Stimulated activated CD4-positive, alpha-beta T cell treated with anti-CD3 and anti-CD28 coated beads, Interleukin-2, amount 100 ng/mL, for 4 hours (primary cell): ENCODE measurements at places on chromosomes 5 and 9.

GRCh38 chr5:120769312-120769872 lies 305.3 kb downstream of the PRR16 start:
- DNase-seq = no peak

DNA sequence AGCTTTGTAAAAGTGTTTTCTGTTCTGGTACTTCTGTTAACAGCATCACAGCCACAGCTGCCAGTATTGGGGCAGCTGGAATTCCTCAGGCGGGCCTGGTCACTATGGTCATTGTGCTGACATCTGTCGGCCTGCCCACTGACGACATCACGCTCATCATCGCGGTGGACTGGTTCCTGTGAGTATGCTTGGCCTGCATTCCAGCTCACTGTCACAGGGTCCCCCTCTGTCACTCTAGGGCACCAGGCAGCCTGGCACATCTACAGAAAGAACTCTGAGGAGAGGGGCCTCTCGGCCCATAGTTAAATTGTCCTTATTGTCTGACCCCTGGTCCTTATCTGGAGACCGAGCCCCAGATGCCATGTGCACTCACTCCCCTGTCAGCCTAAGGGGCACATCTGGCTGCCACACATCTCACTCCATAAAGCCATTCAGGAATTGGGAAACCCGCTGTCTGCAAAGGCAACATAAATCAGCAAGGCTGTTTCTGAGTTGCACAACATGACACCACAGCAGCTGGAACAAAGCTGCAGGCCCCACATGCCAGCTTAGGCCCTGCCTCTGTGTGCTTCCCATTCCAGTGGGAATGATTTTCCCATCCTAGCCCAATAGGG lies 77.5 kb downstream of the SLC1A3 start:
- DNase-seq = no peak

- DNase-seq = no peak
These were observed 123.2 kb downstream of the GRIA1 start for GRCh38 chr5:153613672-153614071.

DNA sequence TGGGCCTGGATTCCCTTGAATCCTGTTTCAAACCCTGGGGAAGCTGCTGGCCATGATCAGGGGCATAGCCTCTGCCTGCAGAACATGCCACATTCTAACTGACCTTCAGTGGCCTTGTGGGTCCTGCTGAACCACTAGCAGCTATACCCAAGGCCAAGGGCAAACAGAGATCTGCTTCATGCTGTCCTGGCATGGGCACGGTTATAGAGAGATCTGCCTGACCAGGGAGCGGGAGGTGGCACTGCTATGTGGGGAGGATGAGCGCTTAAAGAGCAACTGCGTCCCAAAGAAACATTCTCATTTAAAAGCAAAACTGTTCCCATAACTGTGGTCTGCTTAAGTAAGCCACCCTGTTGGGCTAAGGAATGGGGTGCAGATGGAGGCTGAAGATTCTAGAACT lies 36.5 kb upstream of the SYNPO start:
- DNase-seq = no peak

- DNase-seq = peak; percentile 73
These were observed at the start of gene RASA1 for GRCh38 chr5:87267574-87268125. Gene RASA1 (plus strand): TSS chr5:87267883. CDS start chr5:87268452, 569 bp downstream.

- no peak for DNase-seq
These were observed 169.4 kb upstream of the GLRA1 start for GRCh38 chr5:152094060-152094459.

DNA sequence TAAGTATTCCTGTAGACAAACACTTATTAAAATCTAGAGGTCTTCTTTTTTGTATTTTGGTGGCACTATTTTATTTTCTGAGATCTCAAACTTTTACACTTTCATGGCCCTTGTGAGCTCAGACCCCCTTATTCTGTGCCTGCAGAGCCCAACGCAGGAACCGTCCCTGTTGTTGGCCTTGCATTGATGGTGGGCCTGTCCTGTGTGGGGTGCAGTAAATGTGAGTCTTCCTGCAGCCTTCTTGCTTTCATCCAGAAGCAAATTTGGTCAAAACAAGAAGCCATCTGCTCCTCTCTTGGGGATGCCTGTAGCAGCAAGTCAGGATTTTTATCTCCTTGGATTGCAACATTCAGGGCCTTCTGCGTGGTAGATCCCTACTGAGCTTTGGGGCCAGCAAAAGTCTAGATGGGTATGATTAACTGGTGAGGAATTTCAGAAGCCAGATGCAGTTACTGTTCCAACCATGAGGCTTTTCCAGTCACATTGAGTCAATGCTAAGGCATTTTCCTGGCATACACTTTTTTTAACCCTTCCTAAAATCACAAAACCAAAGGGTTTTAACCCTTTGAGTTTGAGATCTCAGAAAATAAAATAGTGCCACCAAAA lies 31.7 kb downstream of the BASP1 start:
- DNase-seq = no peak

GRCh38 chr5:159216454-159216853 lies 7.1 kb upstream of the RNF145 start:
- no peak for DNase-seq

DNA sequence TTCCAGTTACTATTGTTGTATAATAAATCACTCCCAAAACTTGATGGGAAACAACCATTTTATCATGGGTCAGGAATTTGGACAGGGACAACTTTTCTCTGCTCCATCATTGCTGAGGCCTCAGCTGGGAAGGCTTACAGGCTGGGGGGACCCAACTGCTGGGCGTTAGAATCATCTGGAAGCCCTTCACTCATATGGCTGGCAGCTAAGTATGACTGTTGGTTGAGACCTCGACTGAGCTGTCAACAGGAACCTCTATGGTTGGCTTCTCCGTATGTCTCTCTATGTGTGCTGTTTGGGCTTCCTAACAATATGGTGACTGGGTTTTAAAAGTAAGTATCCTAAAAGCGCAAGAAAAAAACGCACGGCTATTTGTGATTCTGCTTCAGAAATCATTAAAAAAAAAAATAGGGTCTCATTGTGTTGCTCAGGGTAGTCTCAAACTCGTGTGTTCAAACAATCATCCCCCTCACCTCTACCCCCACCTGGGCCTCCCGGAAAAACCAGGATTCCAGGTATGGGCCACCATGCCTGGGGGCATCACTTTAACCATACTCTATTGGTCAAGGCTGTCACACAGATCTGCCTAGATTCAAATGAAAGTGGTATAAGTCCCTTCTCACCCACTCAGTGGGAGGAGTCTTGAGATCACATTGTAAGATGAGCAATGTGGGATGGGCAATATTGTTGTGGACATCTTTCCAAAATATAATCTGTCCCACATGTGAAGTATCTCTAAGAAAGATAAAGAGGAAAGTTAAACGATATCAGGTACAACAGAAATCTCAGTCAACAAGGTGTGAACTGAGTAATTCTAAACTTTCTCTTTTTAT lies 15.2 kb downstream of the FNBP1 start:
- no peak for DNase-seq

GRCh38 chr5:179497636-179498340 lies 52.6 kb upstream of the RUFY1 start:
- DNase-seq = no peak

- no peak for DNase-seq
These were observed 14.4 kb downstream of the F2RL2 start for GRCh38 chr5:76608833-76609232.

- no peak for DNase-seq
These were observed 475.5 kb downstream of the CETN3 start for GRCh38 chr5:89934069-89934468.

DNA sequence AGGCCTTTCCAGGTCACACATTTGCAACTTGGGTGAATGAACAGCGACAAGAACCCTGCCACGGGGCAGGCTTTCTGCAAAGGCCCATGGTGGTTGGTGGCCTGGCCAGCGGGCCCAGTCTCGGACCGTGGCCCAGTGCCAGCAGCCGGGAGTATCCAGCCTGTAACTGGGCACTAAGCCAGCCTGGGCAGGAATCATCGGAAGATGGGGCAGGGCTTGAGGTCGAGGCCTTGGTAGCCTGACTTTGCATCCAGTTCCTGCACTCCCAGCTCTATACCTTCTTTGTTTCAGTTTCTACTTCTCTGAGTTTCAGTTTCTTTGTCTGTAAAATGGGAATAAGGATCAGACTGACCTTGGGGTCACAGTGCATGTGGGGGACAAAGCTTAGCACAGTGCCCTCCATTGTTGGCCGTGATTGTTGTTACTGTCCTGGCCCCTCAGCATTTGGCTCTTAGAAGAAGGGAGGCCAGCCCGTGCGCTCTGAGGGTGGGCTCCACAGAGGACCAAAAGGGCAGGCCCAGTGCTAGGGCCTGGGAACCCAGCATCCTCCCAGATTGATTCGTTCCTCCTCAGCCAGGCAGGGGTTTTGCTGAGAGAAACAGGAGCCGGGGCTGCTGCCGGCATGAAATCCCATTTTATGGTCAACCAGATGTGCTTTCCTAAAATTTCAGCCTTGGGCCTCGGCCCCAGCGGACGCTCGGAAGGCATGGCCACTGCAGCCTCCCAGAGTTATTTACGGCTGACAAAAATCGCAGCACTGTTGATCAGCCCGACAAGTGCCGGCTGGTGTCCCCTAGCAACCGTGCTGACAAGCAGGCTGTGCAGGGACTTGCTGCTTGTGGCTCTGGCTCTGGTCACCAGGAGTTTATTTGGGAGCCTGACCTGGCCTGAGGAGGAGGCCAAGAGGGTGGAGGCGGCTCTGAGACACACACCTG lies 43.6 kb downstream of the JADE2 start:
- DNase-seq = no peak

GRCh38 chr9:69293156-69293555 lies 31.9 kb upstream of the ENTREP1 start:
- DNase-seq = no peak

DNA sequence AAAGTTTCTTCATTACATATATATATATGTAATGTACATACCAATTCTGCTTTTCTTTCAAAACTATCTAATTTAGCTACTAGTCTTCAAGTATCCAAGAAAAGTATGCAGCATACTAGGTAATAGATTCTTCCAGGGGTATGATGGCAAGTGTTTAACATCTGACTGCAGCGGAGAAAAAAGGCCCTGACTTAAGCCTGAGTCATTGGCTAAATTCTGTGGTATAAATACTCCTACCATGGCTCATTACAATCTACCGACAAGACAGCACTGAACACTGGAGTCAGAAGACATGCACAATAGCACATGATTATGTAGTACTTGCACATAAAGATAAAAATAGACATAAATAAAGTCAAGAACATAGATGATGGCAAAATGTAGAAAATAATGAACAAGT lies 439.9 kb downstream of the BRINP1 start:
- DNase-seq = no peak

DNA sequence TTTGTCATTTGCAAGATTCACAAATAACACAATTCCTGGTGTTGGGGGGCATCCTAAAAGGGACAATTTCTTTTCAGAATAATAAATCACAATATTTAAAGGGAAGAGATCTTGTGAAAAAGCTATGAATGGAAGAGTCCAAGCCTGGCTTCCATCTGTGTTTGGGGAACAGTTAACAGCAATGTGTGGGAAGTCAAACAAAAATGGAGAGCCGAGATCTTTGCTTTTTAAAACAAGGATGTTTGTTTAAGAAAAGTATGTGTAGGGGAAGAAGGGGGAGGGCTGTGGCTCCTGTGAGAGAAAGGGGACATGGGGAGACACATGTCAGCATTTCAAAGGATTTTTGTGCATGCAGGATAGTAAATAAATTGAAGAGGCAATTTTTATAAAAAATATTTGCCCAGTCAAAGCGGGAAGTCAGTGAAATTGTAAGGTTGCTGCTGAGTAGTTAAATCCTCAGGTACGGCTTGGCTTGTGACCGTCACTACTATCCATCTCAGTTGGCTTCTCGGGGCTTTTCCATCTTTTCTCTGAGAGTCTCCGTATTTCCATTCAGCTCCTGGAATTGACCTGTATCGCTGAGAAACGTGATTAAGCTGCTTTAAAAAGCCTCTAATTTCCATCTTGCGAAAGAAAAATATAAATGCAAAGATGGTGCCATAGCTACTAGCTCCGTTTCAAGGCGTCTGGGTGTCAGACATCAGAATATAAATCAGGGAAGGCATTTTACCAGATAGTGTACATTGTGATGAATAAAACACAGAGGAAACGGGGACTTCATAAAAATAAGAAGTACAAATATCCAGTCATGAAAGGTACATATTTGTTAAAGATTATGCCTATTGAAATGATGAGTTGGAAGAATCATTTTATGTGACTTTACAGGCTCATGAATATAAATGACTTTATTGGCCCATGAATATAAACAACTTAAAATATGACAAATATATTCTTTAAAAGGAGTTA lies 52.9 kb upstream of the VCAN start:
- no peak for DNase-seq

DNA sequence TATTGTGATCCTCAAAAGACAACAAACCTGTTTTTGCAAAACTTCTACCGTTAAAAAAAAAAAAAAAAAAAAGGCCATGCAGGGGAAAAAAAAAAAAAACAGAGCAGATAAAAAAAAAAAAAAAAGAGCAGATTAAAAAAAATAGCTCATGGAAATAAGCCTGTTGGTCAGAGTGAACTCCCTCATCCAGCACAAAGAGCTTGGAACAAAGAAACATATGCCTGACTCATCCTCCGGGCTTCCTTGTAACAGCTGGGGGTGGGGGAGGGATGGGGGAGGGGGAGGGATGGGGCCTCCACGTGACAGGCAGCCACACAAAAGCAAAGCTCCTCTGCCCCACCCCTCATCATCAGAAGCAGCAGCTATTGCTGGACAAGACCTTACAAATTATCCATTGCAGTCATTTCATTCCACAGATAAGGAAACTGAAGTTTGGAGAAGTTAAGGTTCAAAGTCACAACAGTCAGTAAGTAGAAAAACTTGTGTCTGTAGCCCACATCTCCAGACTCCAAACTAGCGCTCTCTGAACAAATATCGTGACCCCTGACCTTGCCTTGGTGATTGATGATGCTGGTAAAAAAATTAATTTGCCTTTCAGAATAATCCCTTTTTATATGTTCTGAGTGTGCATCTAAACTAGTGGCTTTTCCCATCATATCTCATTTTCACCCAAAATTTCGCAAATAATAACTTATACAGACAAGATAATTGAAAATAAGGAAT lies 38.9 kb downstream of the SLC35D2 start:
- DNase-seq = no peak

- DNase-seq = no peak
These were observed 644 bp upstream of the CTNNAL1 start for GRCh38 chr9:109013679-109014607.

DNA sequence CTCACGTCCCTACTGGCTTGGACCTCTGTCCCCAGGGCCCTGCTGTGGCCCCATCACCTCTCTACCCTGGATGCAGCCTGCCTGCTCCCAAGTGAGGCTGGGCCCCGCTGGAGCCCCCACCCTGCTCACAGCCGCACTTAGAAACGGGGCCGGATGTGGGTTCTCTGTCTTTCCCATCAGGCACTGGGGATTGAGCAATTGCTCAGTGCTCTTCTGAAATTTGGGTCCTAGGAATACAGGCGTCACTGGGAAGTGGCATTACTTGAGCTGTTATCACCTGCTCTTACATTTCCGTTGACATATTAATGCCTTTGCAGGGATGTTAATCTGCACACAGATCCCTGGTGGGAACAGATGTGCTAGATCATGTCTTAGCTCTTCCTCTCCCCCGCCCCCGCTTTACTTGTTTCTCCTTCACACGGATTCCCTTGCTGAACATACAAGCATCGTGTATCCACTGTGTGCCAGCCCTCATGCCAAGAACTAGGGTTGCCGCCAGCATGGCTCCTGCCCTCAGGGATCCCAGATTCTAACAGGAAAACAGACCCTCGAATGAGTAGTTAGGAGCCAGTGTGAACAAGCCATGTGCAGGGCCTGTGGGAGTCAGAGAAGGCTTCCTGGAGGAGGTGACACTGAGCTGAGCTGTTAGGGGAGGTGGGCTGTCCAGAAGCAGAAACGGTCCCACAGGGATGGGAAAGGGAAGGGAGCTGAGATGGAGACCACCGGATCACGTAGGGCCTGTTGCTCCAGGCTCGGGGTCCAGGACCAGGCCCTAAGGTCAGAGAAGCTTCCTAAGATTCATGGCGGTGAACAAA lies 65.1 kb downstream of the NEK6 start:
- no peak for DNase-seq

- DNase-seq = no peak
These were observed 58.3 kb downstream of the CYFIP2 start for GRCh38 chr5:157324237-157324636.
